HTR-8/SVneo (cell line): ENCODE measurements at places on chromosomes 5 and 9.
A peak's percentile ranks its signal among the peaks of the same experiment; 100 is the strongest.

DNA sequence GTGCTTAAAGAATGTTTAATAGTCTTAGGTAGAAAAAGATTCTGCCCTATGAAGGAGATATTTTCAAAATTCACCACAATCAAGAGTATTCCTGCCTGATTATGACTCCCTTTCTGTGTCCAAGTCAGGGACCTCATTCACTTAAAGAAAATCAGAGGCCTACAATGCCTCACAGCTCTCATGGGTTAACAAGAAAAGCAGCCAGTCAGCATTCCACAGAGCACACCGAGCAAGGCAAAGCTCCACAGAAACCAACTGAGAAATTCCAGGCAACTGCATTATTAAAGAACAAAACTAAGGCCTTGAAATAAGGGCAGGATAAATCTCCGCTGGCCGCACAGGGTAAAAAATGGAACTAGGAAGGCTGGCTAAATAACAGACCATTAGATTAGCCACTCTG lies 161.1 kb downstream of the TARS1 start:
- DNase-seq: no peak

DNA sequence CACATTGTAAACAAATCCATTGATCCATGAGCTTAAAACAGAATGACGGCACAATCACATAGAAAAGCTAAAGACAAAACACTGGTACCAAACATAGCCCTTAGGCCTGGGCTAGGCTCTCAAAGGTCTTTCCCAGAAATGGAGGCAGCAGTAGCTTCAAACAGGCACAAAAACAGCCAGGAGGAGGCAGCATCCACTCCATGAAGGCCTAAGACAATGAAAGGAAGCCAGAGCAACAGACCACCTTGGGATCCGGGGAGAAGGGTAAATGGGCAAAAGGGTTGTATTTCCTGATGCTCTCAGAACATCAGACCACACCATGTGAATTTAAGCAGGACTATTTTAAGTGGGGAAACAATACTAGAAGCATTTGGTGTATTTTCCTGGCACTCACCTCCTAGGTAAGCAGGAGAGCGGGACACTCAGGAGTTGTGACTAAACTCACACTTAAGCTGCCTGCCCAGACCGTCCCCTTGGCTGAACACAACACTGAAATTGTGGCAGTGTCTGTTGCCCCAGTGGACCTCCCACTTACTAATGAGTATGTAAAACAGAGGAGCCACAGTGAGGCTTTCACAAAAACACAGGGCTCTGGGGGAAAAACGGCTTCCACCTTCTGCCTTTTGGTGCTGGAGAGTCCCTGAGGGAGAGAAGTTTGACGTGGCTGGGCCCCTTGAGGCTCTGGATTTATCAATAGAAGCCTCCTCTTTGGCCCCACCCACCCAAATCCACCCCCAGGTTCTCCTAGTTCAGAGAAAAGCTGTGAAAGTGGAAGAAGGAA lies 11.9 kb downstream of the GNPDA1 start:
- no peak for DNase-seq

DNA sequence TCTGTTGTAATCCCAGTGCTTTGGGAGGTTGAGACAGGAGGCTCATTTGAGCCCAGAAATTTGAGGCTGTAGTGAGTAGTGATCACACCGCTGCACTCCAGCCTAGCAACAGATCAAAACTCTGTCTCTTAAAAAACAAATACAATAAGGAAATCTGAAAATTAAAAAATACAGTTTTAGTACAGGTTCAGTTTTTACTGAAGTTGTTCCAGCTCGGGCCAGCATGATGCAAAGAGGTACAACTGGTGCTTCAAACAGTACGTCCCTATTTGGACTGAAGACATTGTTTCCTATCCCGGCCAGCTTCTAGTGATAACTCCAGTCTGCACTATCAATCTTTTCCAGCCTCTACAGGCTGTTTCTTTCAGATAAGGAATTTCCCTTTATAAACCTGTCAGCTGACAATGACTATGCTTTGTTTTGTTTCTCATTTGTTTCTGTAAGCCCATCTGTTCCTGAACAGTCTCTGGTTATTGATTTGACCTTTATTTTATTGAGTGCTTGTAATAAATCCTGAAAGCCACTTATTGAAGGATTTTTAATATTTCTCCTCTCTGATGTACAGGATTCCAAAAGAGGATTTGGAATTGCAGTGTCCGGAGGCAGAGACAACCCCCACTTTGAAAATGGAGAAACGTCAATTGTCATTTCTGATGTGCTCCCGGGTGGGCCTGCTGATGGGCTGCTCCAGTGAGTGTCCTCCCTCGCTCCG lies 41.9 kb downstream of the TJP2 start:
- DNase-seq: no peak

DNA sequence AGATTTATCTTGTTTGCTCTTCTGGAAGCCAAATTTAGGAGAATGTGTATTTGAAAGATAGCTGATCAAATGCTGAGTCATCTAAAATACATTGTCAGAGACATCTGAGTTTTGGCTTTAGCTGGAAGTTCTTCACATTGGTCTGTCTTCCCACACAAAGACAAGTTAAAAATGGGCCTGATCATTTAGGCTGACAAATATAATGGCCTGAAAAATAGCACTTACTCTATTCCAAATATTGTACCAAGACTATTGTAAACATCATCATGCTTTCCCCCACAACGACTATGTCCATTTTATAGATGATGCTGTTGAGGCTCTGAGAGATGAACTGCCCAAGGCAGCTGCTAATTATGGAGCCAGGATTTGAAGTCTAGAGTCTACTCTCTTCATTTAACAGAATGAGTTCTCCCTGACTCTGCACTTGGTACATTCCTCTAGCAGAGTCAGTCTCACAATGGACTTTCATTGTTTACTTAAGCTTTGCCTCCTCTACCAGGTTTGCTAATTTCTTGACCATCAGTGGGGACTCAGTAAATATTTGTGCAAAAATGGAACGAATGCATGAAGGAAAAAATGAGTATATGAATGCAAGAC lies 619.4 kb upstream of the KLF4 start:
- DNase-seq: no peak

DNA sequence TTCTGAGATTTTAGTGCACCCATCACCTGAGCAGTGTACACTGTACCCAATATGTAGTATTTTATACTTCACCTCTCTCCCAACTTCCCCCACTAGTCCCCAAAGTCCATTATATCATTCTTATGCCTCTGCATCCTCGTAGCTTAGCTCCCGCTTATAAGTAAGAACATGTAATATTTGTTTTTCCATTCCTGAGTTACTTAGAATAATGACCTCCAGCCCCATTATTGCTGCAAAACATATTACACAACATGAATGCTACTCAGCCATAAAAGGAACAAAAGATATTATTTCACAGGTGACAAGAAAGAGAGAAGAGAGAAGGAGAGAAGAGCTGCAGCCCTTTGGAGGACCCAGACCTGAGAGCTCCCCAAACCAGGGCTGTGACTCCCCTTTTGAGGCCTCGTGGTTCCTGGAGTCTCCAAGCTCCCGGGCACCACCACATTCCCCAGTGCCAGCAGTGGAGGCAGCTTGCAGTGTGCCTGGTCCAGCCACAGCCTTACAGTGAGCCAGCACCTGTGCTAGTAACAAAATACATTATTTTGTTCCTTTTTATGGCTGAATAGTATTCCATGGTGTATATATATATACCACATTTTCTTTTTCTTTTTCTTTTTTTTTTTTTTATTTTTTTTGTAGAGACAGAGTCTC lies 194.5 kb upstream of the DAB2 start:
- no peak for DNase-seq

DNA sequence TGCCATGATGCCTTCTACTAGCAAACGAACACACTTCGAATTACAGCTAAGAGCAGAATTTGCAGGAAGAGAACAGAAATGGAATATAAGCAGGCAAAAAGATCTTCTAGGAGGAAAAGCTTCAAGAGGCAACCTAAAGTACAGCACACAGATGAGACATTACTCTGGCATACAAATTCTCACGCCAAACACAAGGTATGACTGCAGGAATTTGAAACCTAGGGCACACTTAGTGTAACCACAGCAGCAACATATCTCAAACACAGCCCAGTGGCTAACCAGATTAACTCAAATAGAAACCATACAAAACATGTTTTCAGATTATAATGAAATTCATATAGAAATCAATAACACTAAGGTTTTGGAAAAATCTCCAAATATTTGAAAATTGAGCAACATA lies 481.0 kb upstream of the RGMB start:
- DNase-seq: no peak

- no peak for DNase-seq
Measured at GRCh38 chr9:3271581-3271980, 254.2 kb downstream of the RFX3 start.

DNA sequence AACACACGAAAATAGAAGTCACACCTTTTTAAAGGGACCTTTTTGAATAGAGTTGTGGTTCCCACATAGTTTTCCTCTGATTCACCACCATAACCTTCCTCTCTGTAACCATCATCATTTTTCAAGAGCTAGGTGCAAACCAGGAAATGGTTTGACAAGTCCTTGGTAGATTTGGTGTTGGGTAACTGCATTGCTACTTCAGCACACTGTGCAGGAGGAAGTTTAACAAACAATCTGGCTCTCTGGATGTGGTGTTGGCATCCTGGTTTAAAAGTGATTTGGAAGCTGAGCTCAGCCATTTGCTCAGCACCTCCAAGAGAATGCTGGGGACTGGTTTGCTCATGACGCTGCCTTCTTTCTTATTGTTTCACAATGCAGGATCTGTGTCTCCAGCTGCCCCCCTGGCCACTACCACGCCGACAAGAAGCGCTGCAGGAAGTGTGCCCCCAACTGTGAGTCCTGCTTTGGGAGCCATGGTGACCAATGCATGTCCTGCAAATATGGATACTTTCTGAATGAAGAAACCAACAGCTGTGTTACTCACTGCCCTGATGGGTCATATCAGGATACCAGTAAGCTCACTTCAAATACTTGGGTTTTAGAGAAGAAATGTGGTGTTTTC lies 213.1 kb downstream of the RFK start:
- no peak for DNase-seq

- no peak for DNase-seq
Measured at GRCh38 chr9:69496846-69497450, 171.9 kb downstream of the ENTREP1 start.

- no peak for DNase-seq
Measured at GRCh38 chr5:139712412-139712811, 64.3 kb downstream of the CXXC5 start.

DNA sequence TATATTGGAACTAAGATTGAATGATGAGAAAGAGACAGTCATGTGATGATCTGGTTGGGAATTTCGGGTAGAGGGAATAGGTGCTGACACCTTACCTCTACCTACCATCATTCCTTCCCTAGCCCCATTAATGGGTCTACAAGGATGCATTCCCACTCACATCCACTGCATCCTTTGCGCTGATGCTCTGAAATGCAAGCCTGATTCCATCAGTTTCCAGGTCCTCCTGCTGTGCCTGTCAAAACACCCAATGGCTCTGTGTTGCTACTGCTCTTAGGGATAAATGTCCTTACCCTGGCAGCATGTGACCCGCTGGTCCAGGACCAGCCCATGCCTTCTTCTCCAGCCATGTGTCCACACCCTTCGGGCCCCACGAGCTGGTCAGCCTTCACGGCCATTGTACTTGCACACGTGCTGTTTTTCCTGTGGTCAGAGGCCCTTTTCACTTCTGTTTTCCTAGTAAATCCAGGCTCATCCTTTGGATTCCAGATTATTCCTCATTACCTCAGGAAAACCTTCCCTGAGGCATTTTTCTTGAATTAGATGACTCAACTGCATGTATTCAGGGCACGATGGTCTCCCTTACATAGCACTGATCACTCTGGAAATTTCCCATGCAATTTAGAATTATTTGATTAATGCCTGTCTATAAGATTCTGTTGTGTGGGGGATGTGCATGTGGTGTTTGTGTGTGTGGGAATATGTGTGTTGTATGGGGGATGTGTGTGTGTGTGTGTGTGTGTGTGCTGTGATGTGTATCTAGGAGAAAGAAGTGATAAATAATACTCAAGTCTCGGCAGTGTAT lies 185.0 kb downstream of the DIRAS2 start:
- DNase-seq: no peak

DNA sequence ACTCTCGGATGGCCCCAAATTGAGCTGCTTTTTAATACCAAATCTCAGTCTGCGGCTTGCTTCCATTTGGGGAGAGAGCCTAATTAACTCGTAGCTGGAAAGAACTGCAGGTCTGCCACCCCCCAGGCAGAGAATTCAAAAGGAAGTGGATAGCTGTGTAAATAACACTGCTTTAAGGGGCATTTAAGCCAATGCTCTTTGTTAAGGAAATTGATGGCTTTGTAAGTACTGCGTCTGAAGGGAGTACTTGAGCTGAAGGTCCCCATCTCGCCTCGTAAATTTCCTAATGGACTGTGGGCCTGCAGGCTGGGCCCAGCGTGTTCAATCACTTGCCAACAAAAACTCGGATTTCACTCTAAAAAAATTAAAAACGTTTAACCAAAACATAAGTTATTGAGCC lies 132.7 kb downstream of the PAPPA start:
- no peak for DNase-seq

DNA sequence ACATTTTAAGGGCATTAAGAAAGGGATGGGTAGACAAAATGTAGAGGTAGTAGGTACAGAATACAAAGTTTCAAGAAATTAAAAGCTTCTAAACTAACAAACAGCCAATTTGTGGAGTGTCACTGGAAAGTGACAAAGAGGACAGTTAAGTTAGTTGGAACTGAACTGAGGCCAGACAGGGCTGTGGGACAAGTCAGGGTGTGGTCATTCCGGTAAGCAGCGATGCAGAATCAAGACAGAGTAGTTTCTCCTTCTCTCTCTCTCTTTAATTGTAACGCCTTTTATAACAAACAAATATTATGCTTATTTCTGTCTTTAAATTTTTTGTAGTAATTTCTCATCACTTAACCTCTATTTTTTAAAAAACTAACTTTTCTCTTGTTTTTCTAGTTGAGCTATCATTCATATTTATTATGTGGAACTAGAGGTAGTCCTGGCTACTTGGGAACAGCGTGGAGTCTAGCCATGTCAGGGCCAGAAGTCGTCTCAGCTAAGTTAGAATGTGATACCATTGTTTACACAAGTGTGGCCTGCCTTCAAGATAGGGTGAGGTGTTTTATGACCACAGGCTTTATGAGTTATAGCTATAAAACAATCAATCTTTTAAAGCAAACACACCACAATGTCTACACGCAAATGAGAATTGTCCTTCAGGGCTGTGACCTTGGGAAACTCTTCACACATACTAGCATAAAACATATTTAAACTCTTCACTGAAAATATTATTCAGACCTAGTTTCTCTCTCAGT lies 115.3 kb upstream of the CDKN2B start:
- peak; percentile 36 for DNase-seq

GRCh38 chr9:121187636-121188305 lies 13.9 kb downstream of the RAB14 start:
- no peak for DNase-seq

GRCh38 chr5:135208555-135208902 lies 174.5 kb upstream of the PITX1 start:
- DNase-seq: no peak

DNA sequence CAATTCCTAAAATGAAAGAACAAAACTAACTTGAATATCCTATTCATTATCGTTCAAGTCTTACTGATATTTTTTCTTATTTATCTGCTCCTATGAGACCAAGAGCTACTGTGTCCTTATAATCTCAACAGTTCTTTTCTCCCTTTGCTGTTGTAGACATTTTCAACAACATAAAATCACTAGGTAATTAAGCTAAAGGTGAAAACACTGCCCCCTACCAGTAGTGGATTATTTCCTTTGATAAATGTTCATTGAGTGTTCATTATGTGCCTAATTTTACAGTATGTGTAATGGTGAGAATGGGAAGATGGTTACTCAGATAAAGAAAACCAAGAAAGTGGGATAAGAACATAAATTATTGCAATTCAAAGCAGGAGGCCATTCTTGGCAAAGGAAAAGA lies 41.4 kb upstream of the PAPPA start:
- DNase-seq: peak; percentile 5

- DNase-seq: no peak
Measured at GRCh38 chr9:113932906-113933584, 56.9 kb downstream of the ZNF618 start.
